Posterior vena cava (tissue), 2 donors: ENCODE measurements at places on chromosomes 3 and 15. TPM values are rescaled to one million over a fixed set of nuclear protein-coding genes. Genes with fewer than 3 reads are reported as not detected.

DNA sequence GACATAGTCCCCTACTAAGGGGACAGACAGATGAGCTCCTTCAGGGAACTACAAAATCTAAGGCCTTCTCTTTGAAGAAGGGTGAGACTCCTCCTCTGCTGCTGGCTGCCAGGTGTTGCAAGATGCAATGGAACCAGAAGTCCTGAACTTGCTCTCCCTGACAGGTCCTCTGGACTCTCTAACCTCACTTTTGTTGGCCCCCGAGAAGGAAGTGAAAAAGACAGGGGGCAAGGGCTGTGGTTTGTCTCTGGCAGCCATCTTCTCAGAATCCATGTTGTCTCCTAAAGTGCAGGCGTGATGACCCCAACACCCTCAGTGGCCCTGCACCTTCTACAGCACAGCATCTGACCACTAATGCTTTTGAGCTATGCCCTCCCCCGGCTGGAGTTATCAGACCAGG is 292.5 kb downstream of the CHST2 start:
- DNase-seq = no peak

GRCh38 chr3:128176276-128176833 is 23.1 kb downstream of the EEFSEC start:
- DNase-seq = no peak

GRCh38 chr15:93036951-93037819 is 51.8 kb downstream of the RGMA start:
- peak; percentile 95 for DNase-seq

DNA sequence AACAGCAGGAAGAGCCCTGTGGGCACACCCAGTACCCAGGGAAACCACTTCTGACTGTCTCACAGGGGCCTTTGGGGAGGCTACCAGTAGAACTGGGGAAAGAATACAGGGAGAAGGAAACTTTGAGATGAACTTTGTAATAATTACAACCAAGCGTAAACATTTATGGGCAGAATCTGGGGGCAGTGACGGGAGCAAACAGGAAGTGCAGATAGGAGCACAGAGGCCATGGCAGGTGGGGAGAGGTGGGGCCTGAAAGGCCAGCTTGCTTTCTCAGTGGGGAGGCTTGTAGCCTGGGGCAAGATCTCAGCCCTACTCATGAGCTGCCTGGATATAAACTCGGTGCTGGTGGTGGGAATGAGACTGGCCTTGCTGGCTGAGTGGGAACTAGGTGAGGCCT is 209.8 kb downstream of the PLCH1 start:
- DNase-seq = no peak

- no peak for DNase-seq
Measured at GRCh38 chr3:165081183-165081582, 2.9 kb upstream of the SI start.

- DNase-seq = no peak
Measured at GRCh38 chr15:32893421-32893820, 175.6 kb downstream of the GREM1 start.

- DNase-seq = no peak
Measured at GRCh38 chr3:149977386-149977785, 6.7 kb upstream of the PFN2 start.

GRCh38 chr15:66429117-66429516 is 42.4 kb downstream of the MAP2K1 start:
- no peak for DNase-seq

The STAG1 gene
- total RNA-seq = 55.8 TPM

The DUOX1 gene
- total RNA-seq = 4.4 TPM
